ENCODE measurements at places on chromosomes 7 and 10. TPM values are rescaled to one million over a fixed set of nuclear protein-coding genes. Genes with fewer than 3 reads are reported as not detected.

COL17A1 gene
- 0.26 TPM for total RNA-seq

POU6F2 gene
- total RNA-seq: 0.85 TPM

EVX1 gene
- total RNA-seq: not detected

TRIM73 gene
- 0.55 TPM for total RNA-seq

ANXA8L1 gene
- total RNA-seq: 44.2 TPM

MCM10 gene
- total RNA-seq: 0.15 TPM

FAM25A gene
- total RNA-seq: not detected

WDR86 gene
- total RNA-seq: 0.33 TPM

ANKRD1 gene
- 8,672 TPM for total RNA-seq

ANXA8 gene
- total RNA-seq: 10.3 TPM

MOGAT3 gene
- total RNA-seq: not detected

RGS10 gene
- 7.8 TPM for total RNA-seq

ADCY1 gene
- 2.4 TPM for total RNA-seq

DDX21 gene
- total RNA-seq: 21.4 TPM

DRGX gene
- not detected for total RNA-seq

GDF10 gene
- 0.63 TPM for total RNA-seq

FBH1 gene
- 93.4 TPM for total RNA-seq

ZNF804B gene
- 0.20 TPM for total RNA-seq

ADGRA1 gene
- 0.51 TPM for total RNA-seq

SYT15B gene
- 1.5 TPM for total RNA-seq

EPHA1 gene
- total RNA-seq: 0.71 TPM

PDK4 gene
- total RNA-seq: 712 TPM

NRAP gene
- total RNA-seq: 610 TPM

TMEM176A gene
- 102 TPM for total RNA-seq

DOCK1 gene
- 13.0 TPM for total RNA-seq

CPN1 gene
- not detected for total RNA-seq

HOXA1 gene
- 0.20 TPM for total RNA-seq

EPHB6 gene
- 19.4 TPM for total RNA-seq

MYPN gene
- total RNA-seq: 145 TPM

PLA2G12B gene
- 4.2 TPM for total RNA-seq

NYAP1 gene
- 0.37 TPM for total RNA-seq

CNPY1 gene
- not detected for total RNA-seq

TNS3 gene
- total RNA-seq: 39.7 TPM

GRK5 gene
- total RNA-seq: 53.8 TPM
